ENCODE measurements at places on chromosomes 4 and X.

DNA sequence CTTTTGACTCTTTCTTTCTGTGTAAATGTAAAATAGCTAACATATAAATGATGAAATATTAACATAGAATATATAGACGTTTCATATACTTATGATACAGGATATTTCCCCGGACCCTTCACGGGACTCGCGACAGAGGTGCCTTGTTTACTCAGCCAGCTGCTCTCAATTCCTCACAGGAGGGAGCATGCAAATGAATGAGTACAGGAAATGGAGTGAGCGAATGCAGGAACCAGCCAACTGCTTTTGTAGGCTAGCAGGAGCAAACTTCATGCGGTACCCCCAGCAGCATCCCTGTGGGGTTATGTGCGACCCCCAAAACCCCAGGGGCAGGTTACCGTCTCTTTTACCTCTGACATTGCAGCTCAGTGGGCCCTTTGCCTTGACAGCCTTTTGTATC is 110.3 kb upstream of the PDHA2 start:
- DNase-seq: no peak

DNA sequence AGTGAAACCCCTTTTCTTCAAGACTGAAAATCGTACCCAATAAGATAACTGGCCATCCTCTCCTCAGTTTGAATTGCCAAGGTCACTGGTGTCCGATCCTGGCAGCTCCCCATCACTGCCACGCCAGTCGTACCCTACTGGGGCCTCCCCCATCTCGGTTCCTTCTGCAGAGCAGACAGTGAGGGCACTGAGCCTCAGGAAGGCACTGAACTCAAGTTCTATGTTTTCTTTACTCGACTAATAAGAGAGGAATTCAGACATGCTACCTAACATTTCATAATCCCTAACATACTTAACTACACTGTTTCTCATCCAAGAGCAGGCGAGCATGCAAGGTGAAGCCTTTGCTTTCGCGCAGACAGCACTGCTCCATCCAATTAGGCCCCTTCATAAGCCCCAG is 23.4 kb downstream of the ZFYVE28 start:
- no peak for DNase-seq

GRCh38 chr4:6747294-6748051 is 31.5 kb downstream of the BLOC1S4 start:
- DNase-seq: no peak

GRCh38 chrX:43969504-43970501 is 3.4 kb downstream of the NDP start:
- no peak for DNase-seq

DNA sequence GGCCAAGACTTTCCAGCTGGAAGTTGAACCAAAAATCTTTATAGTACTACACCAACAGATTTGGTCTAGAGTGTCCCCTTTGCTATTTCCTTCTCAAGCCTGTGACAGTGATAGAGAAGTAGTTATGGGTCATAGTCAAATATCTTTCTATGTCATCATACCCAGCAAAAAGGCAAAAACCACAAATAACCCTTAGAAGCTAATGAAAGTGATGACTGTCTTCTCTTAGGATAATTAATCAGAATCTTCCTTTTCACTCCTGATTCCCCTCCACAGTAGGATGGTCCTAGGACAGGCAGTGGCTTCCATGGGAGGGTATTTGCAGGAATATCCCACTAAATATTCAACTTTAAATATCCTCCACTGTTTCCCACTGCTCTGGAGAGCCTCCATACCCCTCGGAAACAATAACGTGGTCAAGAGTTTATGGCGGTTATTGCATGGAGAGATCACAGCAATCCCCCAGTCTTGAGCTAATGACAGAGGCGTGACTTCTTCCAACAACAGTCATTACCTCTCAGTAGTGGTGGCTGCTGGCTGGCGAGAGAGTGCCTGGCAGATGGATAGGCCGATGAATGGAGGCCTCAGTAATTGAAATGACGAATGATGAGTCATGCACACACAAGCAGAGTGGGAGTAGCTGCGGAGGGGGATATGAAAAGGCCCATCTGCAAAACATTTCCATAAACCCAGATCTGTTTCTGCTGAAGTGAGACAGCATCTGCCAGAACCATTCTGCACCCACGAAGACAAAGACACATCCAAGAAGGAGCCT is 154.9 kb downstream of the STK32B start:
- DNase-seq: no peak

GRCh38 chr4:57116245-57116644 is 6.1 kb upstream of the IGFBP7 start:
- no peak for DNase-seq

DNA sequence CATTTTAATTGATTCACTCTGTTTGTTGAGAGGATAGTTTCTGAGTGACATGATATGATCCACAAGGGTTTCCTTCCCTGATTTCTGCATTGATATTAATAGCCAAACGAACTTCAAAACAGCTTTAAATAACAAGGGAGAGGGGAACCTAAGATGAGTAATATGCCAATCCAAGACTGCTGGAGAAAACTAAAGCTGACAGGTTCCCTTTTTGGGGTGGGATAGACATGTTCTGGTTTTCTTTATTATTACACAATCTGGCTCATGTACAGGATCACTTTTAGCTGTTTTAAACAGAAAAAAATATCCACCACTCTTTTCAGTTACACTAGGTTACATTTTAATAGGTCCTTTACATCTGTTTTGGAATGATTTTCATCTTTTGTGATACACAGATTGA is 182.2 kb downstream of the AR start:
- no peak for DNase-seq

DNA sequence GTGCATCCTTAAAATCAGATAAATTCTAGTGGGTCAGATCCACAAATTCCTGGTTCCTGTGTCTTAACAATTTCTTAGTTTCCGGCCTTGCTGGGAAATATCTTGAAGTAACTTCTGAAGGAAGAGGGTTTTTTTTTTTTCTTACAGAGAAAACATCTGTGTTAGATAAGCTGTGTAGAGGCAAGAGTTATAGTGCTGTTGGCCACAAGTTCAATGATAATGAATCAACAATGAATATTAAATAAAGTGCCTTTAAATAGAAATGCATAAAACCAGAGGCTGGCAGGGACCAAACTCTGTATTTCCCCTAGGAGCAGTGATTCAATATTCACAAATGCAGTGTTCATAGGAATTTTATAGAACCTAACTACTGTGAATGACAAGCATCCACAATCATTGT is 711.9 kb upstream of the ATOH1 start:
- no peak for DNase-seq

DNA sequence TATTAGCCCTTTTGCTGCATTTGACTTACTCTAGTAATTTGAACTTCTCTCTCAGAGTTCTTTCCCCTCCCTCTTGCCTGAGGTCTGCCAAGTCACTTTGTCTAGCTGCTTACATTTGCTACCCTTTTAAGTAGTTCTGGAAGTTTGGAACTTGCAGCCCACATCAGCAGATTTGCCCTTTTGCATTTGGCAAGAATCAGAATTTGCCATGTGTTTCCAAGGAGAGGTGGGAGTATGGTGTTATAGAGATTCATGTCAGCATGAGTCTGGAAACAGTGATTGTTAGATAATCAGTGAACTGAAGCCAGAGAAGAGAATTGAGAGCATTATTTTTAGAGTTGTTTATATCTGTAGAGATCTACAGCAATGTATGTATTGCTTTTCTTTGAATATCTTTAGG is 52.1 kb downstream of the KLHL34 start:
- no peak for DNase-seq

DNA sequence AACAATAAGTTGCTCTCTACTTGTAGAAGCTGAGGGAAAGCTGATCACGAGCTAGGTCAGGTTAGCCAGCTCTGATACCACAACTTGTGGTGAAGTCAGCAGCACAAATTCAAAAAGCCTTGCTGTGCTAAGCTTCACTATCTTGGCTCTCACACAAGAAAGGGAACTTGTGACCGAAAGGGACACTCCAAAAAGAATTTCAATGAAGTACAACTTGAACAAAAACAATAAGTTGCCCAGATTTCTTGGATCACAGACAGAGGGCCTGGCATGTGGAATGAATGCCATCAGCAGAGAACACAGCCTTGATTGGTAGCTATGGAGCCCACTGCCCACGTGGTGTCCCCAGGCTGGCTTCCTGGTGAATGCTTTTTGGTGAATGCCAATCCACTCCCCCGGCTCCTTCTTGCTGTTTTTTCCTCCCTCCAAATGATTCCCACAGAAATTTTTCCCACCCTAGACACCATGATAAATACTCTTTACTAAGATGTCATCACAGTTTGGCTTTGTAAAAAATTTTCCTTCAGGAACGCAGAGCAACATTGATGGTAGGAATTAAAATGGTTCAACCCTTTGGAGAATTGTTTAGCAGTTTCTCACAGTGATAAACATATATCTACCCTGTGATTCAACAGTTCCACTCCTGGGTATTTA is 82.6 kb downstream of the ANXA3 start:
- DNase-seq: no peak

DNA sequence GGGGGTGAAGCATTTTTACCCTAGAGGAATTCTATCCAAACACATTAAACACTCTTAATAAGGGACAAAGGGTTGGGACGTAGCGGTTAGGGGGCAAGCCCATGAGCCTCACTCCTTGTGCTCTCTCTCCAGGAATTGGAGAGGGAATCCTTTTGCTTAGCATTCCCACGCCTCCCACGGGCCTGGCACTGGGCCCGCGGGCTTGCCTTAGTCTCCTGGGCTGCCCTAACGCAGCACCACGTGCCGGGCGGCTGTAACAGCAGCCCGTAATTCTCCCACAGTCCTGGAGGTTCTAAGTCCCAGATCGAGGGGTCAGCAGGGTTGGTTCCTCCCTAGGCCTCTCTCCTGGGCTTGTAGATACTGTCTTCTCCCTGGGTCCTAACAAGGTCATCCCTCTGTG is 67.5 kb downstream of the TBL1X start:
- DNase-seq: no peak

- DNase-seq: no peak
Measured at GRCh38 chrX:30060718-30061117, 154.6 kb upstream of the MAGEB2 start.

- DNase-seq: no peak
Measured at GRCh38 chr4:73487233-73487632, 5.7 kb downstream of the AFM start.

- no peak for DNase-seq
Measured at GRCh38 chr4:188432328-188432727, 293.1 kb downstream of the TRIML1 start.

- no peak for DNase-seq
Measured at GRCh38 chr4:185115827-185116232, 27.2 kb upstream of the SLC25A4 start.

DNA sequence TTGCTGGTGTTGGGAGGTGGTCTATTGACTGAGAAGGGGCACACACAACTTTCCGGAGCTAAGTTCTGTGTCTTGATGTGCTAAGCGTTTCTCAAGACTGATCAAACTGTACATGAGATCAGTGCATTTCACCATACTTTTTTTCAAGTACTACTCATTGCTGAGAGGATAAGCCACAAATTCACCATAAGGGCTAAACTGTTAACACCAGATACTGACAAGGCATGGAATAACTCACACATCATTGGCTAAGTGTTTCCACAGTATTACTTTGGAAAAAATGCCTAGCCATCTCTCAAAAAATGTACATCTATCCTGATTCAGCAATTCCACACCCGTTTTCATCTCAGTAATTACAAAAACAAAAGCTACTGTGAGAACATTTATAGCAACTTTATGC is 13.0 kb downstream of the RBMX start:
- no peak for DNase-seq

GRCh38 chrX:123961268-123962005 is at the start of gene STAG2:
Gene STAG2, plus strand, starts transcription at chrX:123961706. Its CDS starts 60,922 bp downstream, at chrX:124022628.
- DNase-seq: peak; percentile 52

All from stimulated activated CD4-positive, alpha-beta T cell treated with anti-CD3 and anti-CD28 coated beads, Interleukin-4, amount 100 ng/mL, for 1 hour (primary cell).